ENCODE measurements at places on chromosomes 16 and 17. TPM values are rescaled to one million over a fixed set of nuclear protein-coding genes. Genes with fewer than 3 reads are reported as not detected.
A peak's percentile ranks its signal among the peaks of the same experiment; 100 is the strongest.

DNA sequence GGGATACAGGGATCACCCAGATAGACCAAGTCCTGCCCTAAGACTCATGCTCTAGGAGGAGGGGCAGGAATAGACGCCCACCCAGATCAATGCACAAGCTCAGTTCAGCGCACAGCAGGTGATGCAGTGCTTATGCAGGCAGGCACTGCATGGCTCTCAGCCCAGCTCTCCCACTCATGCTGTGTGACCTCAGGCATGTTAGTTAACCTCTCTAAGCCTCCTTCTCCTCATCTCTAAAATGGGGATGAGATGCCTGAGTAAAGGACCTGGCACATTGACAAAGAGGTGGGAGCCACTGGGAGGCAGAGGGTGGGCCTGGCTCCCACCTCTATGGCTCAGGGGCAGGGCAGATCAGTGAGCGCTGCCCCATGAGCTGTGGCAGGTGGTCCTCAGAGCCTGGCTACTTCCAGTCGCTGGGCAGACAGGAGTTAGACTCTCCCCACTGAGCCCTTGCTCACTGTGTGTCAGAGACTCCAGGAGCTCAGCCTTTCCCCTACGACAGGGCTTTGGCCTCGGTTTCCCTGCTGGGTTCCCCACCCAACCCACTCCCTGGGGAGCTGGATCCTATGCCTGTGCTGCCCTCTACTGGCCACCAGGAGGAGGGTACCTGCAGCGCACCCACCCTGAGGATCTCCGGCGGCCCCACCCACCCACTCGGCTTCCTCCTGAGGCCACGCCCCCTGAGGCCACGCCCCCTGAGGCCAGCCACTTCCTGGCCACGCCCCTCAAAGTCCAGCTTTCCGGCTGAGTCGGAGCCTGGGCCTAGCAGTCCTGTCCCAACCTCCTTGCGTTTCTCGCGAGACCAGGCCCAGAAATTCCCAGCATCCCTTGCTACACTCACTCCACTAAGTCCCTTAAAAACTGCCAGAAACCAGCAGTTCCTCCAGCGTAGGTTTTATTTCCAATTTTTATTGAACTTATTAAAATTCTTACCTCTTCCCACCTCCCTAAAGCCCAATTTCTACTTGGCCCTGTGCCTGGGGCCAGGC lies 196.1 kb downstream of the GSG1L start:
- H3K4me1 ChIP-seq: peaks cover 10% of the 10 kb centered on the region
- peak; percentile 12 for DNase-seq
- H3K27me3 ChIP-seq: no peaks in the 10 kb centered on the region
- H3K27ac ChIP-seq: no peak overlapping the region

DNA sequence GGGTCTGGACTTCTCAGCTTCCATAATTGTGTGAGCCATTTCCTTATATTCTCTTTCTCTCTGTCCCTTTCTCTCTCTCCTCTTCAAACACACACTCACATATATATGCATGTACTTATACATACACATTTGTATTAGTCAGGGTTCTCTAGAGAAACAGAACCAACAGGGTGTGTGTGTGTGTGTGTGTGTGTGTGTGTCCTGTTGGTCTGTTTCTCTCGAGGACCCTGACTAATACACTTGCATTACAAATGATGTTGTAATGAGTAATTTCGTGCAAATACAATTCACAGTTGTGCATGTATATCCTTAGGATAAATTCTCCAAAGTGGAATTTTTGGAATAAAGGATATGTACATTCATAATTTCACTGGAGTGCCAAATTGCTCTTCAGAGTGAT lies 115.3 kb downstream of the NPIPB5 start:
- H3K4me3 ChIP-seq: no peak overlapping the region
- no peaks in the 10 kb centered on the region for H3K4me1 ChIP-seq
- H3K36me3 ChIP-seq: no peaks in the 10 kb centered on the region

CDH1 gene
- 35.0 TPM for total RNA-seq

EVI2B gene
- 6.3 TPM for total RNA-seq

TP53TG3C gene
- total RNA-seq: not detected

- DNase-seq: no peak
- H3K4me1 ChIP-seq: peaks cover 37% of the 10 kb centered on the region
- H3K4me3 ChIP-seq: peak overlapping the region; percentile 5
- H3K27me3 ChIP-seq: no peaks in the 10 kb centered on the region
Measured at GRCh38 chr17:2215616-2216364, 87.8 kb downstream of the SMG6 start.

GRCh38 chr17:41396996-41397660 lies at the start of gene KRT31:
Gene KRT31, minus strand, starts transcription at chr17:41397608. Its CDS starts 69 bp downstream, at chr17:41397539.
- no peaks in the 10 kb centered on the region for H3K27me3 ChIP-seq
- no peaks in the 10 kb centered on the region for H3K36me3 ChIP-seq
- peaks cover 2% of the 10 kb centered on the region for H3K4me1 ChIP-seq

DNA sequence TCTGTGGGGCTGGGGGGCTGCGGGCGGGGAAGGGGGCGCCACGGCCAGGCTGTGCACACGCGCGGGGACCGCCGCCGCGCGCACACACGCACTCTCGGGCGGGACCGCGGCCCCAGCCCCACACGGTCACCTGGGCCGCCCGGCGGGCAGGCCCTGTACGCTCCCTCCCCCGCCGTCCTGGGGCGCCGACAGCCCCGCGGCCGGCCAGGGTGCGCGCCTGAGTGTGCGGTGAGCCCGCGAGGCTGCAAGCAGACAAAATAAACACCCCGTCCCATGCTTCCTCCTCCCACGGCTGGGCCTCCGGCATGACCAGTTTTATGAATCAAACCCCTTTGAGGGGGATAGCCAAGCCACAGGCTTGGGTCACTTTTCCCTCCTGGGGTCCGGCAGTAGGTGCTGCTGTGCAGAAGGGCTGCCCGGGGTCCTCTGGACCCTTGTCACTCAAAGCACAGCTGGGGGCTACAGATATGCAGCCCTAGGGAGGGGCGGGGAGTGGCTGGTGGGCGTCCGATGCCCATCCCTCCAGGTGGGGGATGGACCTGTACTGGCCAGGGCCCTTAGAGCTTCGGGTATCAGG lies 441 bp downstream of the VASN start:
- no peak overlapping the region for H3K27ac ChIP-seq
- DNase-seq: no peak
- no peaks in the 10 kb centered on the region for H3K27me3 ChIP-seq

All from spinal cord (tissue), 10 donors.